ENCODE measurements at places on chromosomes 5 and 9. TPM values are rescaled to one million over a fixed set of nuclear protein-coding genes. Genes with fewer than 3 reads are reported as not detected.
A peak's percentile ranks its signal among the peaks of the same experiment; 100 is the strongest.

- DNase-seq, result no peak
Observed at GRCh38 chr9:83512621-83513020, 25.6 kb downstream of the FRMD3 start.

DNA sequence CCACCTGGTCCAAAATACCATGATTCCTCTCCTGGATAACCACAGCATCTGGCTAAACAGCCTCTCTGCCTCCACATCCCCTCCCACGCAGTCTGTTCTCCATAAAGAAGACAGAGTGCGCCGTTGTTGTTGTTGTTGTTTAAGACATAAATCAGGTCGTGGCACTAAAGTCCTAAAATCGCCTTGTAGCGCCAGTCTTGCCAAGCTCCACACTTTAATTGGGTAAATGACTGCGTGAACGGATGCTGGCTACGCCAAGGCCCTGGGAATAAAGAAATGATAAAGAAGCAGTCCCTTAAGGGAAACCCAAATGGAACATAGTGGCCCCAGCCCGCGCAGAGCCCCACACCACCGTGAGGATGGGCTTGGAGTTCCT is 364 bp upstream of the SFXN1 start:
- no peak for DNase-seq

- peak; percentile 76 for DNase-seq
Observed at GRCh38 chr5:141149812-141150211, at the start of gene PCDHB6. TSS of gene PCDHB6 (plus strand) at chr5:141150057. CDS start at chr5:141150258, 201 bp downstream.

DNA sequence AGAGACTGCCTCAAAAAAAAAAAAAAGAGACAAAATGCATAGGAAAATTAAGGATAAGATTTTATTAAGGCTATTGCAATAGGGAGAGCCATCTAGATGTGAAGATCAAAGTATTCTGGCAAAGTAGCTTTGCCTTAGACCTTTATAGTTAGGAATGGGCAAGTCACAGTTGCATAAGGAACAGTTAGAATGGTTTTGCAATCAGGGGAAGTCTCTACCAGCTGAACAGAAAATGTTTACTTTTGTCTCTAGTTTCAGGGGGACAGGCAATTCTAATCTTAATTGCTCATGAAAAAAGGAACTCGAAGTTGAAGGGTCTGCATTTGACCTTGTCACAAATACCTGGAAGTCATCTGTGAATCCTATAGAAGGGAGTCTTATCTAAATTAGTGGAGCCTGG is 13.1 kb upstream of the ATP6V1G1 start:
- DNase-seq, result no peak

GRCh38 chr5:159550951-159551350 is 220.7 kb upstream of the IL12B start:
- no peak for DNase-seq

- DNase-seq, result peak; percentile 76
Observed at GRCh38 chr9:95516221-95516733, 494 bp downstream of the PTCH1 start.

- no peak for DNase-seq
Observed at GRCh38 chr9:14405176-14405706, 91.3 kb upstream of the NFIB start.

- DNase-seq, result no peak
Observed at GRCh38 chr5:115349001-115349817, 52.8 kb upstream of the CCDC112 start.

The DEPDC1B gene
- 4.2 TPM for polyA plus RNA-seq

The TLX3 gene
- 4.7 TPM for polyA plus RNA-seq

The MAP1B gene
- 47.5 TPM for polyA plus RNA-seq
